ENCODE measurements at places on chromosomes 13 and 19. TPM values are rescaled to one million over a fixed set of nuclear protein-coding genes. Genes with fewer than 3 reads are reported as not detected.

The ZNF837 gene
- 7.6 TPM for polyA plus RNA-seq

The SIGLEC9 gene
- polyA plus RNA-seq = not detected

The EPSTI1 gene
- polyA plus RNA-seq = 11.1 TPM

The CBLC gene
- polyA plus RNA-seq = not detected

The DDX39A gene
- 77.0 TPM for polyA plus RNA-seq

The ATCAY gene
- 0.29 TPM for polyA plus RNA-seq

The TRMT1 gene
- 37.7 TPM for polyA plus RNA-seq

The OLFM4 gene
- polyA plus RNA-seq = not detected

The MAST1 gene
- polyA plus RNA-seq = 3.9 TPM

The MEF2B gene
- polyA plus RNA-seq = 1.2 TPM
